ENCODE measurements at places on chromosomes 11 and 22.

GRCh38 chr11:7292922-7293321, 41.2 kb downstream of the SYT9 start:
- no peak overlapping the region for H3K27ac ChIP-seq
- no peaks in the 10 kb centered on the region for H3K4me1 ChIP-seq
- H3K4me3 ChIP-seq: no peak overlapping the region
- no peaks in the 10 kb centered on the region for H3K36me3 ChIP-seq
- no peak for DNase-seq

- no peak overlapping the region for H3K27ac ChIP-seq
- no peak overlapping the region for H3K4me3 ChIP-seq
- H3K4me1 ChIP-seq: no peaks in the 10 kb centered on the region
- H3K36me3 ChIP-seq: peaks cover 2% of the 10 kb centered on the region
These were observed 39.8 kb downstream of the MUC6 start for GRCh38 chr11:996681-997080.

- H3K27ac ChIP-seq: no peak overlapping the region
- no peaks in the 10 kb centered on the region for H3K27me3 ChIP-seq
- no peak for DNase-seq
- H3K36me3 ChIP-seq: peaks cover 68% of the 10 kb centered on the region
These were observed 32.6 kb downstream of the APOL1 start for GRCh38 chr22:36285545-36285944.

GRCh38 chr11:114106986-114107385, 47.5 kb downstream of the ZBTB16 start:
- DNase-seq: no peak
- no peak overlapping the region for H3K27ac ChIP-seq
- H3K36me3 ChIP-seq: no peaks in the 10 kb centered on the region
- H3K4me3 ChIP-seq: no peak overlapping the region
- no peaks in the 10 kb centered on the region for H3K27me3 ChIP-seq
- H3K4me1 ChIP-seq: peaks cover 24% of the 10 kb centered on the region

DNA sequence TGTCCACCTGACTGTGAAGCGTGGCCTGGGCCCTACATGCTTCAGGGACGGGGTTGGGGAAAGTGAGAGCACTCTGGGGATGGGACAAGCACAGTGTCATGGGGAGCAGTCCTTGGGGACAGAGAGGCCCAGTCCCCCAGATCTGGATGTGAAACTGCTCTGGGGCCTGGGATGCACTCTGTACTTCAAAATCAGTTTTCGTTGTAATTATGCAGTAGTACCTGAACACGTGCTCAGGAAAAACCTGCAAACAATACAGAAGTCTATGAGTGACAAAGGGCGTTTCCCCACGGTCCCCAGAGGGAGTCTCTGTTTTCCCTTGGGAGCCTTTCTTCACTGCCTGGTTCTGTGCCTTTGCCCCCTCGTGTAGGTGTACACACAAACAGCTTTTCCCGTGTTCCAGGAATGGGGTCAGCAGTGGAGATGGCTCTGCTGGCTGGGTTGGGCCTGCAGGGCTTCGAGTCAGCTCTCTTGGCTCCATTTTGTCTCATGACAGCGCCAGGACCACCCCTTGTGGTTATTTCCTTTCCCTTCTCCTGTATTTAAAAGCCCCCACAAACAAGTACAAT, 5.2 kb upstream of the TNFRSF13C start:
- no peak overlapping the region for H3K4me3 ChIP-seq
- no peaks in the 10 kb centered on the region for H3K27me3 ChIP-seq
- DNase-seq: no peak
- peaks cover 5% of the 10 kb centered on the region for H3K36me3 ChIP-seq
- H3K4me1 ChIP-seq: peaks cover 3% of the 10 kb centered on the region
- peak overlapping the region; percentile 42 for H3K27ac ChIP-seq

Data from A673 (cell line).